ENCODE measurements at places on chromosomes 12 and 14.

DNA sequence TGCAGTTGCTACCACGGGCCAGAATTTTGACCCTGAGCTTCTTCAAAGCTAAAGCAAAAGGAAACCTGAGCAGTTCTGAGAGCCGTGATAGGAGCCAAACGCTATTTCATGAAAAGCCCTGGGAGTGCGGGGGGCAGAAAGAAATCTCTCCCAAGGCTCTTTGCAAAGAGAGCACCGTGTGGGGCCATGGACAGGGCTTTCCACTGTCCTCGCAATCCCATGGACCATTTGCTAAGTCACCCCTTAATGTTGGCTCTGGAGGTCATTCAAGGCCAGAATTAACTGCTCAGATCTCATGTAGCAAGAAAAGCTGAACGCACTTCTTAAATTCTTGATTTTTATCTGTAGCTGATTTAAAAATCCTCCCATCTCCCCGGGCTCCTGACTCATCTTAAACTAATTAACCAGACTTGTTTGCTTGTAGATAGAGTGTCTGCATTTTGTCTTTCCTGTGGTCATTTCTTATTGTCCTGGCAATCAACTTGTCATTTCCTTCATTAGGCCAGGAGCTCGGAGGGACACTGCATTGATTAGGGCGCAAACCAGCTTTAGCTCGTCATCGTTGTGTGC, 24.8 kb downstream of the CLSTN3 start:
- DNase-seq, result no peak

GRCh38 chr14:74973905-74974363, 18.5 kb upstream of the PGF start:
- DNase-seq, result no peak

GRCh38 chr12:70157099-70157498, 86.1 kb upstream of the CNOT2 start:
- no peak for DNase-seq

GRCh38 chr12:93317227-93317626, 60.5 kb upstream of the NUDT4 start:
- DNase-seq, result no peak

- DNase-seq, result no peak
Observed at GRCh38 chr12:75641031-75641780, 129.8 kb upstream of the KRR1 start.

GRCh38 chr14:22535126-22535525, 53.9 kb downstream of the DAD1 start:
- no peak for DNase-seq

DNA sequence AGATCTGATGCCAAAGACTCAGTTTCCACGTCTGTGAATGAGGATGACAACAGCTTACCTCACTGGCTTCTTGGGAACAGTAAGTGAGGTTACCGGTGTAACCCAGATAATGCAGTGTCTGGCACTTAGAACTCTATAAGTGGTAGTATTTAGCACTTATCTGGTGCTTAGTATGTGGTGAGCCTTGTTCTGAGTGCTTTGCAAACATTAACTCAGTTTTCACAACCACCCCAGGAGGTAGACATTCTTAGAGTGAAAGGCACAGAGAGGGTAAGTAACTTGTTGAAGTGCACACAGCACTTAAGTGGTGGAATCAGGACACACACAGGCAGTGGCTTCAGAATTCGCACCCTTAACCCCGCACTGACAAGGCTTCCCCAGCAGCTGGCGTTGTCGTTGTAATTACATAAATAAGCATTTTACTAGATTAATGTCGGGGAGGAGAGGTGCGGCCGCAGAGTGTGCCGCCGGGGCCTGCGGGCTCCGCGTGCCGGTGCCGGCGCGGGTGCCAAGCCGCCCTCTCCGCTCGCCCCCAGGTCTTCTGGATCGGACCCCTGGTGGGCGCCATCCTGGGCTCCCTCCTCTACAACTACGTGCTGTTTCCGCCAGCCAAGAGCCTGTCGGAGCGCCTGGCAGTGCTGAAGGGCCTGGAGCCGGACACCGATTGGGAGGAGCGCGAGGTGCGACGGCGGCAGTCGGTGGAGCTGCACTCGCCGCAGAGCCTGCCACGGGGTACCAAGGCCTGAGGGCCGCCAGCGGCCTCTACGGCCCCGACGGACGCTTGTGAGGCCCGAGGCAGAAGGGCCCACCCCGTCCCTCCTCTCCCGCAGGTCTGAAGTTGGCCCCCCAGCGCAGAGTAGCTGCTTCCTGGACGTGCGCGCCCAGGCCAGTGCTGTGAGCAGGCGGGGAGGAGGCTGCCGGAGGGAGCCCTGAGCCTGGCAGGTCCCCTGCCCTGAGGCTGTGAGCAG, 4.6 kb downstream of the AQP2 start:
- no peak for DNase-seq

GRCh38 chr14:90381999-90382451, 14.8 kb upstream of the CALM1 start:
- DNase-seq, result no peak

GRCh38 chr12:79566452-79567174, 124.2 kb downstream of the PAWR start:
- DNase-seq, result no peak

DNA sequence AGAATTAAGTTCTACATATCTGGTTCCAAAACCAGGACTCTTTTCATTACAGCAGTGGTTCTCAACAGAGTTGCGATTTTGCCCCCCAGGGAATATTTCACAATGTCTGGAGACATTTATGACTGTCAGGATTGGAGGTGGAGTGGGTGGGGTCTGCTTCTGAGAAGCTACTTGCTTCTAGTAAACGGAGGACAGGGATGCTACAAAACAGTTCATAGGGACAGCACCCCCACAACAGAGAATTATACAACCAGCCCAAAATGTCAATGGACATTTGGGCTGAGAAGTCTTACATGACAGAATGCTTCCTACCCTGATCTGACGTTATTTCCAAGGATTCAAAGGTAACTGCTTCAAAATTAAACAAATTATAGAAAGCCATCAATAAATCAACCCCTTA, 739 bp upstream of the SPATA7 start:
- no peak for DNase-seq

DNA sequence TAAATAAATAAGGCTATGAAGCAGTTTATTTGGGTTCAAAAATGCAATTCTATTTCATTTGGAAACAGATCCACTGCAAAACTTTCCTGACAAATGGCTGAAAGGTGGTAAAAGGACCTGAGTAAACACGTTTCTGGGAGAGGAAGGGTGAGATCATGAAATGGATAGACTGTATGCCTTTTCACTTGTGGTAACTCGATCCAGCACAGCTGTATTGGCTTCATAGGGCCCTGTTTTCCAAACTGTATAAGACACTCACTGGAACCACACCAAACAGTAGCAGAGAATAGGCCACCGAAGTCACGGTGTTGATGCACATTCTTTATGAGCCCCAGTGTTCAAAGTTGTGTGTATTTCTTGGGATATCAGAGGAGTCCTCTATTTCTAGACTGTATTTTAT, 325.2 kb upstream of the DIO2 start:
- no peak for DNase-seq

DNA sequence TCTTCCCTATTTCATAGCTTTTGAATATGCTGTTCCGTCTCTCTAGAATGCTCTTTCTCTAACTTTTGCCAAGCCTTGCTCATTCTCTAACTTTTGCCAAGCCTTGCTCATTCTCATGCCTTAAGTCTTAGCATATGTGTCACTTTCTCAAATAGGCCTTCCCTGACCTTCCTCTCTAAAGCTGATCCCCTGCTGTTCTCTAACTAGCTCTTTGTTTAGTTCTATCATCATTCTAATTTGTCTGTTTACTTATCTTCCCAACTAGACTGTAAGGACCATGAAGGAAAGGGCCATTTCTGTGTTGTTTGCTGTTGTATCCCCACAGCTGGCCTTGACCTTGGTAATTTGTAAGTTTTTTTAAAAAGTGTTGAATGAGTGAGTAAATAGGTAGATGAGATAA, 71.1 kb downstream of the ZNF641 start:
- DNase-seq, result no peak

- DNase-seq, result no peak
Observed at GRCh38 chr12:29191267-29191850, 42.3 kb downstream of the FAR2 start.

- DNase-seq, result peak; percentile 35
Observed at GRCh38 chr14:89773644-89774316, 180.8 kb downstream of the EFCAB11 start.

- DNase-seq, result no peak
Observed at GRCh38 chr12:24102676-24103075, 153.2 kb upstream of the SOX5 start.

- DNase-seq, result no peak
Observed at GRCh38 chr12:114664651-114665320, 19.2 kb downstream of the TBX3 start.

- no peak for DNase-seq
Observed at GRCh38 chr12:34163443-34163842, 141.1 kb downstream of the ALG10 start.

- DNase-seq, result no peak
Observed at GRCh38 chr14:99675951-99676350, 8.1 kb upstream of the CYP46A1 start.

DNA sequence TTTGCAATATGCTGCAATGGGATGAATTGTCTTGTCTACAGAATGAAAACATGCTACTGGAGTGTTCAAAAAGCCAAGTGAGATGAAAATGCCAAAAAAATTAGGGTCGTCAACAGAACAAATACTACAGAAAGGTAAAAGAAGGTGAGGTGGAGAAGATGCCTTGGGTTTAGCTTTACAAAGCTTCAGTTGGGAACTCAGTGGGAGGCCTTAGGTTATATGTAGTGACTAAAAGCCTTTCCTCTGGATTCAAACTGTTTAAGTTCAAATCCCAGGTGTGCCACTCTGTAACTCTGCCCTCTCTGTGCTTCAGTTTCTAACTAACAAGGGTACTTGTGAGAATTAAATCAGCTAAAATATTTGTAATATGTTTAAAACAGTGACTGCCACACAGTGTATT, 84.9 kb upstream of the PDE3A start:
- no peak for DNase-seq

DNA sequence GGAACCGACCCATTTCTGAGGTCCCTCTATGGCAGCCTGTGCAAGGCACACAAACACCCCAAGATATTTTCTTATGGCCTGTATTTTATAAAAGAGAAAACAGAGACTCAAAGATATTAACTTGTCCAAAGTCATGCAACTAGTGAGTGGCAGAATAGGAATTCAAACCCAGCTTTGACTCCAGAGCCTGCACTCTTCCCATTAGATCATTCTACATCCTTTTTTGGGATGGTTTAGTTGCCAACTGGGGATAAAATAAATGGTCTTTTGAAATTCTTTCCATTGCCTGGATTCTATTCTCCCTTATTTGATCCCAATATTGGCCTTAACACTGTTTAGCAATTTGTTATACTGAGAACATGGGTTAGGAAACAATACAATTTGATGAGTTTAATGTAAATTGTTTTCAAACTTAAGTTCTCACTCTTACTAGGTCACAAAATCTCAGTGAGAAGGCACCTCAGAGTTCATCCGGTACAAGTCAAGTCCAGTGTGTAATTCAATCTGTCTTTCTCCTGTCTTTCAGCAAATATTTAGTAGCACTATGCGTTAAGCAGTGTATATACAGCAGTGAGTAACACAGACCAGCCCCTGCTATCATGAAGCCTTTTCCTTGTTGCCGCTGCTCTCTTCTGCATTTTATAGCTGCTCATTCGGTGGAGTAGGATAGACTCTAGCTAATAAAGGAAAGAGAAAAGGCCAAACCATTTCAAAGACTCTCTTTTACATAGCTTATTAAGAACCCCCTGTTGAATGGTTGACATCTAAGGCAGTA, 162.1 kb upstream of the IFNG-AS1 start:
- DNase-seq, result no peak

DNA sequence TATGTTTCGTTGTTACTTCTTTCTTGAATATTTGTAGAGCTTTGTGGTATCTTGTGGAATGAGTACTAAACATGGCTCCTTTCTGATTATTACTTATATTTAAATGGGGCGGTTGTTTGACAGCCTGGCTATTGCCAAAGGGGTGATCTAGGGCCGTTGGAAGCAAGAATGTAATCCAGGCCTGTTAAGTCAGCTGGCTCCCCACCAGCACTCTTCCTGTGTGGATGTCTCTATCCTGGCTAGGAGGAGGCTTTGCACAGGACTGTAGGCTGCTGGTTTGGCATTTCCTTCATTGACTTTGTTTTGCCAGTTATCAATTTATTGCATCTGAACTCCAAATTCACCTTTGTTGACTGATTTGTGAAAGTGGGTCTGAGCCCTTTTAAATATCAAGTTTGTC, 5.6 kb downstream of the FAM234B start:
- DNase-seq, result no peak

GRCh38 chr12:45725631-45726602, 3.6 kb upstream of the ARID2 start:
- no peak for DNase-seq

GRCh38 chr14:44420226-44420625, 86.9 kb downstream of the FSCB start:
- no peak for DNase-seq

DNA sequence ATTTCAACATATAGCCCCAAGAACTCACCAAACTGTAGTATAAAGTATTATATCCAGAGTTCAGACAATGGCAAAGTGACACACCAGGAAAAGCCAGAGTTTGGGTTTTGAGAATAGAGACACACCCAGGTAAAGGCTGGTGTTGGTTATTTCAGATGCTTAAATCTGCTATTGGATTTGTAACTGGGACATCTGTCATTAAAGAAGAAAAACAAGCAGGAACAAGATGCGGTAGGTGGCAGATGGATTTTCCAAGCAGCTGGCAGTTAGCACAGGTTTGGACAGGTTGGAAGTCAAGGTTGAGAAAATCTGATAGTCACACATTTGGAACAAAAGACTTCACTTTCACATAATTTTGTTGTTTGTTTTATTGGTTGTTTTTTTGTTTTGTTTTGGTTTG, 14.4 kb upstream of the CDK17 start:
- no peak for DNase-seq

GRCh38 chr14:93116676-93117200, 1.0 kb upstream of the ITPK1 start:
- no peak for DNase-seq

- DNase-seq, result no peak
Observed at GRCh38 chr12:31599053-31599452, 8.1 kb upstream of the DENND5B start.

DNA sequence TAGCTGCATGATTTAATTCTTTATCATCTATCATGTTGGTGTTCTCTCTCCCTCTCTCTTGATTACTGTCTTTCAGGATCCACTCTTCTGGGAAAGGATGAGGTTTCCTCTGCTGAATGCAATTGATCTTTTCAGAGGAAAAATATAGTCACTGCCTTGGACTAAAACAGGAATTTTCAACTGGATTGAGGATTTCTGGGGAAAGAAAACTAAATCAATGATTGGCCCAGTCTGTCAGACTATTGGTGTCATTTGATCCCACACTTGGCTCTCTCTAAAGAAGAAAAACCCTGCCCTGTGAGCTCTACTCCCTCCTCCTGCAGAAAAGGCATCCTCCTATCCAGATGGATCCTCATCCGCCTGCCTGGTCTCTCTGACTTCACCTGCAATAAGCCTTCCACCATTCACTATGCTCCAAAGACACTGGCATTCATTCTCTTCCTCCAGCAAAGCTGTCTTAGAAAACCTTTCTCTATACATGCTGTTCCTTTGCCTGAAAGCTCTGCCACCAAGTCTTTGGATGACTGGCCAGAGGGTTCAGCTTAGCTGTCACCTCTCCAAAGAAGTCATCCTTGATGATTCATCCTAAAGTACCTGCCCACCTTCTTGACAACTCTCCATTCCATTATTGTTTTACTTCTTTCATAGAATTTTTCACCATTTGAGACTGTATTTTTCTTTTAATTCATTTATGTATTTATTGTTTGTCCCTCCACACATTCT, 127.7 kb upstream of the CAND1 start:
- no peak for DNase-seq

GRCh38 chr14:88189417-88190191, 133.5 kb downstream of the KCNK10 start:
- peak; percentile 19 for DNase-seq

GRCh38 chr12:56878010-56878339, 56.2 kb downstream of the SDR9C7 start:
- DNase-seq, result no peak
